ENCODE measurements at places on chromosomes 6 and 20. TPM values are rescaled to one million over a fixed set of nuclear protein-coding genes. Genes with fewer than 3 reads are reported as not detected.

The BLTP3A gene
- 8.1 TPM for total RNA-seq

The CD83 gene
- 0.48 TPM for total RNA-seq

DNA sequence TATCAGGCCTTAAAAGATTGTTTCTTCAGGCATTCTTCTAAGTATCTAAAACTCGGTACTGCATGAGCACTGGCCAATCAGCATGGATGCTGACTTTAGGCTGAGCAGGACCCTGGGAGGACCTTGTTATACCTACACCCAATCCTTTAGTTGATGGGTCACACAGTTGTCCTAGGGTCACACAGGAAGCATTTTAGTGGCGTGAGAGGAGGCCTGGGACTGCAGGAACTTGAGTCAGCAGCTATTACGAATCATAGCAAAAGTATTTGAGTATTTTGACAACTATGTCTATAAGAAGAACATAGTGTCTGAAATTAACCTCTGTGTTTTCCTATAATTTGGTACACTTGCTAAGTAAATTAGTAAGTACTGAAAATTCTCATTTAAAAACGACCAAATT is 741.4 kb downstream of the HACE1 start:
- no peak for ATAC-seq

The JPH2 gene
- total RNA-seq, result 1.0 TPM

DNA sequence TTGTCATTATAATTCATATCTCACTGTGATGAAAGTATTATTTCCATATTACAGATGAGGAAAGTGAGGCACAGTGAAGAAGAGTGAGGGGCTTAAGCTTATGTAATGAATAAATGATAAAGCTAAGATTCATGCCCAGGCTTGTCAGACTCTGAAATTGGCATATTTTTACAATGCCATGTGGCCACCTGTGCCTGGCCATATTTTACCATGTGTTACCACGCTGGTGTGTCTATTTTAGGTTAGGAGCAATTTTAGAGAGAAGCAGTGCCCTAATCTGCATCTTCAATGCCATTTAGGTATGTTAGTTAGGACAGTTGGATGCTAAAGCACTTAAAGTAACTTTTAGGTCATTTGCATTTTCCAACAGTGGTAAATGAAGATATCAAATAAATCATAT is 188.0 kb upstream of the FLRT3 start:
- ATAC-seq, result no peak

DNA sequence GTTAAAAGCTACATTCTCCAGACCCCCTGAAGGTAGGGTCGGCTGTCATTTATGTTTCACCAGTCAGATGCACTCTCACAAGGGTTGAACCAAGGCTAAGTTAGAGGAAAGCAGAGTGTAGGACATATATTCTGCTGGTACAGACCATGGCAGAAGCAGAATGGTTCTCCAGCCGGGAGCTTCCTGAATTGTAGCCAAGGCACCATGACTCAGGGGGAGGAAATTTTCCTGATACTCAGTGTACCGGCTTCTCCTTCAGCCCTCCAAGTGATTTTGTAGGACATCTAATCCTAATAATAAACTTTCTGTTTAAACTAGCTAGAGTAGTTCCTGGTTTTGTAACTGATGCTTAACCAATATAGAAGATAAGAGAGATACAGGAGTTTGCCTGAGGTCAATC is 14.2 kb upstream of the SLPI start:
- no peak for ATAC-seq

The SLC17A9 gene
- total RNA-seq, result 0.76 TPM

DNA sequence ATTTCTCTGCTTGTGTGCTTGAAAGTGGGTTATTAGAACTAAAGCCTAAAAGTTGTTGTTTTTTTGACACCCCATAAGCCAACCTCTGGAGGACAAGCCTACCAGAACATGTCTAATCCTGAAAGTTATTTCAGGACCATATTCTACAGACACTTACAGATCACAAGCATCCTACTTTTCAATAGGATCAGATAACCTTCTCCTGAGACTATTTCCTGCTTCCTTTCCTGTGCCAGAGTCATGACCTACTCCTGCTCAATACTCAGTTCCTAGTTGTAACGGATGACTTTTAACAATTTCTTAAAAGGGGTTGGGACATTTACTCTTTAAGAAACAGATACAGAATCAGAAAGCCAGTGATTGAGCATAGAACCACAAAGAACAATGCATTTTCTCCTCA is 5.3 kb upstream of the FILIP1 start:
- no peak for ATAC-seq

Measured in esophagus mucosa (tissue), 1 donor.